Natural killer cell (primary cell): ENCODE measurements at places on chromosomes 2 and 18.

- DNase-seq: no peak
These were observed 2.7 kb downstream of the CXCR4 start for GRCh38 chr2:136115183-136115761.

DNA sequence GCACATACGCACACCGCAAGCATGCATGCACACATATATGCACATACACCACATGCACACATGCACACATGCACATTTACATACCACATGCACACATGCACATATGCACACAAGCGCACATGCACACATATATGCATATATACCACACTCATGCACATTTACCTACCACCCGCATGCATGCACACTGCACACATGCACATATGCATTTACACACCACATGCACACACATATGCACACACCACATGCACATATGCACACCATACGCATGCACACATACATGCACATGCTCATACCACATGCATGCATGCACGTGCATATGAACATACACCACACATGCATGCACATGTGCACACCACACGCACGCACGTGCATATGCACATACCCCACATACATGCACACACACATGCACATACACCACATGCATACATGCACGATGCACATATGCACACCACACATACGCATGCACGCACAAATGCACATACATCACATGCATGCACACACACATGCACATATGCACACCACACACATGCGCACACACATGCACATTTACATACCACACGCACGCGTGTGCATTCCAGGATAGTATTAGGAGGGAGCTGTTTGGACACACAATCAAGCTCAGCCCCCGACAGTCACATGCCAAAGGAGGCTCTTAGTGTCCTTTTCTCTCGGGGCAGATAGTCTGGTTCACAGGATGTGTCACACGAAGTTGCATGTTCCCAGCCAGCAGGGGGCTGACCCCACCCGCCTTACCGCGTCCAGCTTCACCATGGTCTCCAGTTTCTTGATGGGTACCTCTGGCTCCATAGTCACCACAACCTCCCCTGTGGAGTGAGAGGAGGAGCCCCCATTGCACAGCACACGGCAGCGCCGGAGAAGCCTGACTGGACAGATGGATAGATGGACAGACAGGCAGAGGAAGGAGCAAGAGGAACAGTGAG is 5.9 kb downstream of the OTOF start:
- no peak for DNase-seq

DNA sequence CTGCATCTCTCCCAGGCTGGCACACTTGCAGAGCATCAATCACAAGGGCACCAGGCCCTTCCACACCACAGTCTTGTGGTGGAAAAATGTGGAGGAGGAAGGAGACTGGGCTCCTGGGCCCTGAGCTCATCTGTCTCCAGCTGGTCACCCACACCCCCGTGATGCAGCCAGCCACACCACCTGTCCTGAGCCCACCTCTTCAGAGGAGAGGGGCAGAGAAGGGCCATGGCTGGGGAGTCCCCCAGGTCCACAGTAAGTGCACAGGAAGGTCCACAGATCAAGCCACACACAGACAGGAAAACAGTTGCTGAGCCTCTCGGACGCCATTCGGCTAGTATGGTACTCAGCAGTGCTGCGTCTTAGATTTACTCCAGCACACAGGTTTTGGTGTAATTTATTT is 203.5 kb upstream of the SALL3 start:
- DNase-seq: no peak

GRCh38 chr2:99867770-99868169 is 274.6 kb downstream of the AFF3 start:
- peak; percentile 4 for DNase-seq

- no peak for DNase-seq
These were observed 434.0 kb upstream of the SPHKAP start for GRCh38 chr2:228615496-228615895.
